ENCODE measurements at places on chromosomes 13 and 19. TPM values are rescaled to one million over a fixed set of nuclear protein-coding genes. Genes with fewer than 3 reads are reported as not detected.

DNA sequence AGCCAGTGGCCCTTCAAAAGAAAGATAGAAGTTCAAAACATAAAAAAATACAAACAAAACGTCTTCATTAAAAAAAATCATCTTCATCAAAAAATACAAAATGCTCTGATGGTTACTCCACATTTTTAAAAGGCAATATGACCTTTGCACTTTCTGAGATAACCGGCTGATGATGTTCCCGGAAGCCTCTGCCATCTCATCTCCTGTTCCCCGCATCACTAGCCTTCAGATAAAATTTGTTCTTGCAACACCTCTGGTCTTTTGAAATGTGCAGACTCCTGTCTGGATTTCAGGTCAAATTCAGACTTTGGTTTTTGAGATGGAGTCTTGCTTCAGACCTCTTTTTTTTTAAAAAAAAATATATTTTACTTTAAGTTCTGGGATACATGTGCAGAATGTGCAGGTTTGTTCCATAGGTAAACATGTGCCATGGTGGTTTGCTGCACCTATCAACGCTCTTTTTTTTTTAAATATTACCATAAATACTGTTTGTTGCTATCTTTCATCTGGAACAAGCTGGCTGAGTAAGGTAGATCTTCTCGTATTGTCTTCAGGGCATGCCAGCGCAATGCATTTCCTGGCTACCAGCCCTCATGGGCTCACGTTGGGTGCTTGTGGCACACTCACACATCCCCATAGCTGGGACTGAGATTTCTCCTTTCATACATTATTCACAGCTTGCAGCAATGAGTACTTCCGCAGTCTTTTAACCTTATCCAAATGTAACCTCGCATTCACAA is 418.9 kb upstream of the ARGLU1 start:
- ATAC-seq: no peak

GRCh38 chr13:36681894-36682624 is 8.2 kb downstream of the SERTM1 start:
- no peak for ATAC-seq

- ATAC-seq: no peak
Measured at GRCh38 chr19:41311072-41311471, 1.1 kb downstream of the CCDC97 start.

- ATAC-seq: no peak
Measured at GRCh38 chr19:31970027-31970461, 375.4 kb upstream of the ZNF507 start.

DNA sequence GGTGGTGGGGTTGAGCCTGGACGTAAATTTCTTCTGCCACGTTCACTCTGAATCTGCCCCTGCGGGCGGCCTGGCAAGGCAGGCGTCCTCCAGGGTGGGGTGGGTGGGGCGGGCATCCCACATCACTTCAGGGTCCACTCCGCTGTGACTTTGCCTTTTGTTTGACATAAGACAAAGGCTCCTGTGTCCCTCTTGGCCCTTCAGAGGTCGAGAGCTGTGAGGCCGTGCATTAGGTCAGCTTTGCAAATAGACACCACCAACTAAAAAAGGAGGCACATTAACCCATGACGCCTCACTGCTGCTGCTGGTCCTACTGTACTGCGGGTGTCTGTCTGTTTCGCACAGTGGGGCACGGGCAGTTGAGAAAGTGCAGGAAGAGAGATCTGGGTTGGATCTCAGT is 10.5 kb upstream of the ZNF536 start:
- ATAC-seq: no peak

Gene NLRP9
- total RNA-seq: not detected

- ATAC-seq: peak; percentile 62
Measured at GRCh38 chr13:75636436-75637180, 478 bp downstream of the LMO7 start.

Gene ZNF560
- total RNA-seq: not detected

DNA sequence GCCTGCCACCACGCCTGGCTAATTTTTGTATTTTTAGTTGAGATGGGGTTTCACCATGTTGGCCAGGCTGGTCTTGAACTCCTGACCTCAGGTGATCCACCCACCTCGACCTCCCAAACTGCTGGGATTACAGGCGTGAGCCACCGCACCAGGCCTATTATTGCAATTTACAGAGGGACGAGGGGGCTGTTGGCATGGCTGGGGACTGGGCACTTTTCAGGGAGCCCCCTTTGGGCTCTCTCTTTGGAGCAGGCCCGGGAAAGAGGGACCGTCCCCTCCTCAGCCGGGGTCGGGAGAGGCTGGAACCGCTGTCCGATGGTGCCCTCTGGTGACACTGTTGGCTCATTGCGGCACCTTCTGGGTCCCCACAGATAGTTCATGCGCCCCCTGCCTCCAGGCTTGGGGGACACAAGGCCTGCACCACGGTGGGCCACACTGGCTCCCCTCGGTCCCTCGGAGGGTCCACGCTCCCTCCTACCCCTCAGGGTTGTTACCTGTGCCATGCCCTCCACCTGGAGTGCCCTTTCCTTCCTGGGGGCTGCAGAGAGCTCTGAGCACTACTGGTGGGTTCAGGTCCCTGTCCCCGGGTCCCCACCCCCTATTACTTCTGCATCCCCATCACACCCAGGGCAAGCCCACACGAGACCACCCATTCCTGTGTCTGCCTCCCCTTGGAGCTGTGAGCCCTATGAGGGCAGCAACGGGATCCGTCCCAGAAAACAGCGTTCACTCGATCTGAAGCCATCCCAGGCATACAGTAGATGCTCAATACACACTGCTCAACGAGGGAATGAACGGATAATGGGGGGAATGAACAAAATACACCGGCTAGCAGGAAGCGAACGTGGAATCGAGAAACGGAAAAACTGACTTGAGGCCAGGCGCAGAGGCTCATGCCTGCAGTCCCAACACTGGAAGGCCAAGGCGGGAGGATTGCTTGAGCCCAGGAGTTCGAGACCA is 12.5 kb downstream of the FEM1A start:
- ATAC-seq: peak; percentile 43

Gene S1PR5
- total RNA-seq: 1.1 TPM

GRCh38 chr19:17340871-17341357 is 3.6 kb downstream of the GTPBP3 start:
- no peak for ATAC-seq

DNA sequence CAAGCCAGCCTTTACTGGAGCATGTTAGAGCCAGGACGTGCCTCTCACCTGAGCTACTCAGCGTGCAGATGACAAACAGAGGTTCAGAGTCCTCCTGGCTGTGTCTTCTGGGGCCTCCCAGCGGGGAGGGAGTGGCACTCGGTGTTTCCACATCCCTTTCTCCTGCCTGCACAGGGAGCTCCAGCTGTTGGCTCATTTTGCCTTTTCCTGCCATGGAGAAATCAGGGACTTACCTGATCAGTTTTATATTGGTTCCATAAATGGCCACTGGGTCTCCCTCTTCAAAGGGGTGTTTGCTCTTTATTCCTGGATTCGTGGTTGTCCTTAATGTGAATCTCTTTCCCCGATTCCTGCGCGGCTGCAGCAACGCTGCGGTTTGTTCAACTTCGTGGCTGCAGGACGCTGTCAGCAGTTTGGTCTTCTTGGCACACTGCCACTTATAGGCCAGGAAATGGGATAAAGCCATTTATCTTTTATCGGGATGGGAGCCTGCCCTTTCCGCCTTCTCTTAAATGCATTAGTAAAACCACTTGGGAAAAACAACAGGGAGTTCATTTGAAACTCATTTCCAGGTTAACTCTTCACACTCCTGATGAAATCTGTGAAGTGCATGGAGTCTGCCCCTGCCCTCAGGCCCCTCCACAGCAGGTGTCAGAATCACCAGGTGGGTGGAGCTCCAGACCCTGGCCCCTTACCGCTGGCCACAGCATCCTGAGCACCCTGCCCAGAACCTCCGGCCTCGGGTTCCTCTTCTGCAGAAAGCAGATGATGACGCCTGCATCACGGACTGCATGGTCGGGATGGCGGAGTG is 39.8 kb upstream of the MCF2L start:
- ATAC-seq: no peak

DNA sequence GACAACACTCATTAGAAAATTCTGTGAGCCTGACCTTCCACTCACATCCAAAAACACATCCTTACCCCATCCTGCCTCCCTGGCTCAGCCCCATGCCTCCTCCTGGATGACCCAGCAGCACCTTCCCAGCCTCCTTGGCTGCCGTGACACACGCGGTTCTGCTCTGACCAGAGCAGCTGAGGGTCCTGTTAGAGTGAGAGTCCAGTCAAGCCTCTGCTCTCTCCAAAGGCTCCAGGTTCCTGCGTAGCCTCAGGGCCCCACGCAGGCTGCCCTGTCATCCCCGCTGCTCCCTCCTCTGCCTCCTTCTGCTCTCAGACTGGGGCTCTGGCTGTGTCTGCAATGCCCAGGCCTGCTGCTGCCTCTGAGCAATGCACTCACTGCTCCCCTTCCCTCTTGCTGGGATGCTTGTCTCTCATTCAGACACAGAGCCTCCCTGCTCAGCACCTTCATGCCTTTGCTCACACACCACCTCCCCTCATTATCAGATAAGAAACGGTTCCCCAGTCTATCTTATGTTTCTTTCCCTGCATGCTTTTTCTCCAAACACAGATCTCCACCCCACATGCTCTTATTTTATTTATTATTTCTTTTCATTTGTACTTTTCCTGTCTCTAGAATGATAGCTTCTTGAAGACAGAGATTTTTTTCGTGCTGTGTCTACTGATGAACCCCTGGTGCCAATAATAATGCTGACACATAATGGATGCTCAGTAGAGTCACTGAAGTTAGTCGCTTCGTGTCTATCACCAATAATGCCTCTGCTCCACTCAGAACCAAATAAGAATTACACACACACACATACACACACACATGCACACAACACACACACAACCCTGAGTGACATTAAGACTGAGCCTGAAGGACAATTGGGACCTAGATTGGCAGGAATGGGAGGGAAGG is 10.2 kb upstream of the SIGLEC6 start:
- ATAC-seq: no peak

Gene ZNF665
- total RNA-seq: 2.8 TPM

Gene SELENOV
- total RNA-seq: not detected

DNA sequence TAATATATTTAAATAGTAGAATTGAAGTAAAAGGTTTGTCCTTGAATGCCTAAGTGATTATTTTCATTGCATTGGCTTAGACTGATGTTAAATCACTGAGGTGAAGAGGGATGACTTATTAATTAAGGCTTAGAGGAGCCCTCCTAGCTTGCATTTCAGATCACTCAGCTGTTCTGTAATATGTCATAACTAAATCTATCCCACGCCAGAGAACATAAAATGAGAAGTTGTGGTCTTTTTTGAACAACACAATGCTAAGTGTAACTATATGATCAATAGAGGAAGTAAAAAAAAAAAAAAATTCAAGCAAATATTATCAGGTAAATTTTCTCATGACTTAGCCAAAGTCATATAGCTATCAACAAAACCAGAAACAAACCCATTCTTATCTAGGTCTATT is 752.2 kb downstream of the GPC5 start:
- no peak for ATAC-seq

- ATAC-seq: peak; percentile 90
Measured at GRCh38 chr13:74575729-74576125, 441.5 kb upstream of the KLF12 start.

GRCh38 chr19:34734537-34735103 is 577 bp downstream of the ZNF181 start:
- ATAC-seq: no peak

DNA sequence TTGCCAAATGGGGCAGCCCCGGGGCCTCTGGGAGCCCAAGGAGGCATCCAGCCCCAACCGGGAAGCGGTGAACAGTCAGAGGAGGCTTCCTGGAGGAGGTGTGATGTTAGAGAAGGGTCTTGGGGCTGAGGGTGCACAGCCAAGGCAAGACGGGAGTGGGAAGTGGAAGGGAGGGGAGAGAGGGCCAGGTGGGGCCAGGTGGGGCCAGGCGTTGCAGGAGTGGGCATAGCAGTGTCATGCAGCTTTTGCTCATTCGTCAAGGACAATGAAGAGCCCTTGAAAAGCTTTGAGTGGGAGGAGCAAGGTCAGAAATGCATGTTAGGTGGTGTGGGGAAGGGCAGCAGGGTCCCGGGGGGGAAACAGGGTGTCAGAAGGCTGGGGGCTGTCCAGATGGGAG is 1.8 kb downstream of the FBN3 start:
- ATAC-seq: no peak

DNA sequence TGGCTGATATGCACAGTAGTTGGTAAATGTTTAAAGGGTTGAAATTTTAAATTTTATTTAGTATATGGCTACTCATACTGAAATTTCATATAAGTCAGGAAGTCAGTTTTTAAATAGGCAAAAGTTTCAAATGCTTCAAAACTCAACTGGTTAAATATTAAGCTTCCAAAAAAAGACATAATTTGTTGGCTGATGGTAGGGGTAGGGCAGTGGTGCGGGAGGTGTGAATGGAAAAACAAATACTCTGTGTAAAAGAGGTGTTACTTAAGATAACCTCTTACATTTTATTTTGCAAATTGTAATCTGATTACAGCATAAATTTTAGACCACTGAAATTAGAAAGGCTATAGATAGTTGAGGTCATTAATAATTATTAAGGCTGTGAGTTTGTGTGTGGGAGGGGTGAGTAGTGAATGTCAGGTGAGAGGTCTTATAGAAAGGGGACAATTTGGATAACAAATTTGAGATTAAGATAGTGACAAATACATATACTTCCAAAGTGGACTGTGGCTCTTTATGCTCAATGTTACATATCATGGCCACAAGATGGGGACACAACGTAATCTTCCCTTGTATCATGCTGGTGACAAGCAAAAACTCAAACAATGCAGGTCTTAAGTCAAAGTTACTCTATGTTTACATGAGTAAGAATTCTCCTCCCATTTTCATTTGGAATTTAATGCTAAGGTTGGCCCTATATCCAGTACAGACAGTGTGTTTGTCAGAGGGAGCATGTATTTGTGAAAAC is 36.6 kb upstream of the OXGR1 start:
- ATAC-seq: no peak

Gene LAMP1
- 97.9 TPM for total RNA-seq

Gene CYP4F11
- total RNA-seq: not detected

- ATAC-seq: no peak
Measured at GRCh38 chr13:45621950-45622349, 6.4 kb upstream of the ERICH6B start.

Gene IGFL1
- total RNA-seq: not detected

- no peak for ATAC-seq
Measured at GRCh38 chr13:106614874-106615273, 46.9 kb upstream of the ARGLU1 start.

- no peak for ATAC-seq
Measured at GRCh38 chr19:46270521-46271256, 26.2 kb upstream of the HIF3A start.

Gene TCF3
- 21.2 TPM for total RNA-seq

GRCh38 chr19:6707011-6707657 is 13.3 kb downstream of the C3 start:
- no peak for ATAC-seq

GRCh38 chr19:34432797-34433196 is 4.6 kb downstream of the UBA2 start:
- peak; percentile 40 for ATAC-seq

All from gastroesophageal sphincter (tissue), 4 donors.